NCI-H460 (cell line): ENCODE measurements at places on chromosomes 12 and 14.

- DNase-seq = peak; percentile 13
Observed at GRCh38 chr12:101924618-101925017, 47.2 kb downstream of the DRAM1 start.

DNA sequence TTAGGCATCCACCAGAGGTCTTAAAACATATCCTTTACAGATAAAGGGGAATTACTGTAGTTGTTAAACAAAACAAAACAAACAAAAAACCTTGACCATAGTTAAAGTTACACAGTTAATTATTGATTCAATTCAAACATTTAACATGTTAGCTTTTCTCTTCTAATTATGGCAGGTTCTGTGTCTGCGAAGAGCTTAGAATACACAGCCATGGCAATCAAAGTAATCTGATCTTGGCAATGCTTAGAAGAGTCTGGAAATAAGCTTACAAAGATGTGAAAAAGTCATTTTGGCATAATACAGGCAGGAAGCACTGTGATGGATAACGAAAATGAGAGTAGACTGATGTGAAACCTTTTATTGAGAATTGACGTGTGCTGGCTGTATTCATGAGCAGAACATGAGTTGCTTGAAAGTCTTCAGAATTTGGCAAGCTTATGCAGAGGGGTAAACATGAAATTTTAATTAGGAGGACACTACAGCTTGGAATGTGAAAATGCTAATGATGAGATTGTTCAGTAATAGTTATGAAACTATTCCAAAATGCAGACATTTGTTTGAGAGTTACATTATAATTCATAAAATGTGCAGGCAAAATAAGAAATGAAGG lies 629.6 kb downstream of the FSCB start:
- DNase-seq = no peak

DNA sequence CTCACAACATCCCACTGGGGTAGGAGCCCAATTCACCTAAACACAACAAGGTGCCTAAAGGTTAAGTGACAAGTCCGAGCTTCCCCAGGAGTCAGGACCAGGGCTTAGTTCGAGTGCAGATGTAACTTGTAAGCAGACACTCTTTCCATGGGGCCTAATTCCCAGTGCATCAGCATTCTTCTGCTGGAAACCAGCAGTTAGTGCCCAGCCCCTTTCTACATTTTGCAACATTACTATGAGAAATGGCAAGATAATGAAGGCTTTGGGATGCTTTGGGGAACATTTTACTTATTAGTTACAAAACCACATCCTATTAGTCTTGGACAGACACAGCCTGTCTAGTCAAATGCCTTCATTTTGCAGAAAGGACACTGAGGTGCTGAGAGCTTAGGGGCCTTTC lies 179.8 kb downstream of the CALM1 start:
- DNase-seq = no peak

DNA sequence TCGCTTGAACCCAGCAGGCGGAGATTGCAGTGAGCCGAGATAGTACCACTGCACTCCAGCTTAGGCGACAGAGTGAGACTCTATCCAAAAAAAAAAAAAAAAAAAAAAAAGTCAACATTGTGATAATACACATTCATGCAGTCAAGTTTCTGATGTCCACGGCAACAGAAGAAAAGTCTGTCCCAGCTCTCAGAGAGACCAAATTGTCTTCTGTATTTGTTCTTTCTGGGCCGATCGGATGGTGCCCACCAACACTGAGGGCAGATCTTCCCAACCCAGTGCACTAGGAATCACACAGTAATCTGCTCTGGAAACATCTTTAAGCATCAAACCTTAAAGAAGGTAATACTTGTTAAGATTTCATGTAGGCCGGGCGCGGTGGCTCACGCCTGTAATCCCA lies 31.6 kb downstream of the EAPP start:
- DNase-seq = no peak

GRCh38 chr14:50954811-50955372 lies 10.6 kb upstream of the PYGL start:
- DNase-seq = peak; percentile 64

DNA sequence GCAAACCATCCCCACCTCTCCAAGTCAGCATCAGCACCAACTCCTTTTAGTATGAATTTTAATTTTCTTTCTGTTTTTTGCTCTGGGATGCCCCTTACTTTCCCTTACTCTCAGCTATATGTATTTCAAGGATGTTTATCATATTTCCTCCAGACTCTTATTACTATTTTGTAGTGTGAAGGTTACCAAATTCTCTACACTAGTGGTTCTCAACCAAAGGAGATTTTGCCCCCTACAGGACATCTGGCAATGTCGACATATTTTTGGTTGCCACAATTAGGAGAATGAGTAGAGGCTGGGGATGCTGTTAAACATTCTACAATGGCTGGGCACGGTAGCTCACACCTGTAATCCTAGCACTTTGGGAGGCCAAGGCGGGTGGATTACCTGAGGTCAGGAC lies 29.1 kb upstream of the SOS2 start:
- DNase-seq = peak; percentile 26

GRCh38 chr12:92722897-92723296 lies 20.1 kb downstream of the PLEKHG7 start:
- DNase-seq = no peak

DNA sequence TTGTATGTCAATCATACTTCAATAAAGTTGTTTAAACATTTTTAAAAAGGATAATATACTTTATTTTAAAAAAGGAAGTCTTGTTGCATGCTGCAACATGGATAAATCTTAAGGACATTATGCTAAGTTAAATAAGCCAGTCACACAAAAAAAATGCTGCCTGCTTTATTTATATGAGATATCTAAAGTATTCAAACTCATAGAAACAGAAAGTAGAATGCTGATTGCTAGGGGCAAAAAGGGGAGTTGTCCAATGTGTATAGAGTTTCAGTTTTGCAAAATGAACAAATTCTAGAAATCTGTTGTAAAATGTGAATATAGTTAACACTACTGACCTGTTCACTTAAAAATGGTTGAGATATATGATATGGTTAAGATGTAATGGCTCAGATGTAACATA lies 8.7 kb downstream of the KLRC4 start:
- DNase-seq = no peak

DNA sequence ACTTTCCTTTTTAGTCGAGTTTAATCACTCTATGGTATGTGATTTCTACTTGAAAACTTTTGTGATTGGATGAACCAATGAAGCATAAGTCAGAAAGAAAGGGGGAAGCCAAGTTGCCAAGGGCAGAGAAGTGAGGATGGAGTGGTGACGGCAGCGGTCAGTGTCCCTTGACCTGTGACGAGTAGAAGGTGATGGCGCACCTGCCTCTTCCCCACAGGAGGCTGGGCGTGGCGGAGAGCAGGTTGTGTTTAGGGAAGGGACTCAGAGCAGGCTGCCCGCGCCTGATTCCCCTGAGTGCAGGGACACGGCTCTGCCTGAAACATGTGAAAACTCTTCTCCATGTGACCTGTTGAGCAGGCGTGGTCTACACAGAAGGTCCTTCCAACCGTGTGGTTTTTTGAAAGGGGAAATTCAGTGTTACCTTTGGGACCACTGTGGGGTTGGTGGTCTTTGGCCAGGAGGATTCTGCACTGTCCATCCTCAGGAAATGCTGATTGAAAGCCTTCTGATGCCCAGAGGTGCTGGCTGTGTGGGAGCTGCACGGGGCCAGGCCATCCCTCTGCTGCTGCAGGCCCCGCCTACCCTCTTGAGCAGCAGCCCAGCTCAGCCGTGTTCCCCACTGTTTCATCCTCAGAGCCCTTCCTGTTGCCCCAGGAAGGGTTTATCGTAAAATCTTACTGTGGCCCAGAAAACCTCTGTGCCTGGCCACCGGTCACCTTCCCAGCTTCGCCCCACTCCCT lies 23.5 kb upstream of the AMN start:
- no peak for DNase-seq

DNA sequence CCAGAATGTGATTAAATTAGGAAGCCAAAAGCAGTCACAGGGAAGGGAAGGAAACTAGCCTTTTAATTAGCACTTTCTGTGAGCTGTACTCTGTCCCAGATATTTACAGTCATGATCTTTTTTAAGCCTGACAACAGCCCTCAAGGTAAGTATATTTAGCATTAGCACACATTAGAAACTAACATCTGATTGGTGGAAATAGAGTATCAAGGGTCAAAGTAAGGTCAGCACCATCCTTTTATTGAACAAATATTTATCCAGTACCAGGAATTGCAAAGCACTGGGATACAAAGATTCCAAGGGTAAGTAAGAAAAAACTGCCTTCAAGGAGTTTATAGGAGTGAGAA lies 28.2 kb downstream of the RPGRIP1 start:
- no peak for DNase-seq

GRCh38 chr14:39568809-39569538 lies 136.7 kb upstream of the FBXO33 start:
- DNase-seq = no peak

DNA sequence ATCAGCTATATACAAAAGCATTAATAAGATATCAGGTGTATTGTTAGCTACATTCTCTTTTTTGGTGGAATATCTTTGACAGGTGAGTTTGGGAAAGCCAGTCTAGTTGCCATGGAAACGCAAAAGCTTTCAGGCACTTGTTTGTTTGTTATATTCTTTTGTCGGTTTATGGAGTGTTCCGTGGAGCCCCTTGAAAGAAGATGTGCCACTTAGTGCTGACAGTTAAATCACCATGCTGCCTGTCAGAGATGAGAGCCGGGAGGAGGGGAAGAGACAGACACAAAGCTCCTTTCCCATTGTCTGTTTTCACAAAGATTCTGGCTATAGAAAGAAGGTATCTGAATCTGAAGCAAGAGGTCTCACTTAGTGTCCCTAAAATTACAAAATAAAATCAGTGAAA lies 170.8 kb downstream of the SNAPC1 start:
- no peak for DNase-seq

GRCh38 chr14:76948976-76949375 lies 79.5 kb downstream of the IRF2BPL start:
- DNase-seq = no peak

GRCh38 chr12:132071830-132072384 lies 72.2 kb downstream of the DDX51 start:
- no peak for DNase-seq

- DNase-seq = no peak
Observed at GRCh38 chr12:125218952-125219351, 153.7 kb downstream of the AACS start.

DNA sequence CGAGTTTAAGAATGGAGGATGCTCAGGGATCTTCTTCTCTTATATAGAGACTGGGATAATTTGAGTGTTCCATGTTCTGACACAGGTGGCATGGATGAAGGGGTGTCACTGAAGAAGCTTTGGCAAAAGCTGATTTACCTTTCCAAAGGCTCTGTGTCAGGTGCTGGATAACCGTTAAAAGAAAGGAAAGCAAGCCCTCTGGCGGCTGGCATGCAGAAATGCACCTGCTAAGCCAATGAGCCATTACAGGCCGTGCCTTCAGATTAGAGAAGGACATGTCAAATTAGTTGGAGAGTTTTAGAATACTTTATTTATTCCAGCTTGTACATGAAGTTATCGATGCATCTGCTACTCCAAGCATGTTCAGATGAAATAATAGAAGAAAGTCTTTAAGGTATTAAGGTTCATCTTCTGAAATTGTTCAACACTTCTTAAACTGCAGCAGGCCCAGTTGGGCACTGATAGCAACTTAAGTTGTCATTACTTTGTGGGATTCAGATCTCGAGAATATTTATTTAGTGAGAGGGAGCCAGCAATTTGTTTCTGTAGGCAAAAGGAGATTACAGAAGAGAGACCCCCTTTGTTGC lies 678.2 kb downstream of the NRXN3 start:
- DNase-seq = peak; percentile 48

DNA sequence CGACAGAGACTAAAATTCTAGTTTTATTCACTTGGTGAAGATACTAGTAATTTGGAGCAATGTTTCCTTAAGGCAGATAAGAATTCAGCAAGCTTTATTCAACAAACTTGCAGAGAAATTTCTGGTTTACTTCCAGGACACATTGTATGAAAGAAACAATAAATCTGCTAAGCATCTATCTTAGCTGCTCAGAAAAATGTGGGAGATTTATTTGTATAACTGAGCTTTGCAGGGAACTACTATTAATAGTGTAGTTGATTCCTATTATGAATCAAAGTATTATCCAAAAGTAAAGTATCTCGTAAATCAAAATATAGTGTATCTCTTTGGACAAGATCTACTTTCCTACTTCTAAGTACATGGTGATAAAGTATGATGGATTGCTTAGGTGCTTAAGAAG lies 239.4 kb upstream of the TMTC1 start:
- no peak for DNase-seq

GRCh38 chr14:63745858-63746425 lies 18.1 kb upstream of the SGPP1 start:
- DNase-seq = no peak

DNA sequence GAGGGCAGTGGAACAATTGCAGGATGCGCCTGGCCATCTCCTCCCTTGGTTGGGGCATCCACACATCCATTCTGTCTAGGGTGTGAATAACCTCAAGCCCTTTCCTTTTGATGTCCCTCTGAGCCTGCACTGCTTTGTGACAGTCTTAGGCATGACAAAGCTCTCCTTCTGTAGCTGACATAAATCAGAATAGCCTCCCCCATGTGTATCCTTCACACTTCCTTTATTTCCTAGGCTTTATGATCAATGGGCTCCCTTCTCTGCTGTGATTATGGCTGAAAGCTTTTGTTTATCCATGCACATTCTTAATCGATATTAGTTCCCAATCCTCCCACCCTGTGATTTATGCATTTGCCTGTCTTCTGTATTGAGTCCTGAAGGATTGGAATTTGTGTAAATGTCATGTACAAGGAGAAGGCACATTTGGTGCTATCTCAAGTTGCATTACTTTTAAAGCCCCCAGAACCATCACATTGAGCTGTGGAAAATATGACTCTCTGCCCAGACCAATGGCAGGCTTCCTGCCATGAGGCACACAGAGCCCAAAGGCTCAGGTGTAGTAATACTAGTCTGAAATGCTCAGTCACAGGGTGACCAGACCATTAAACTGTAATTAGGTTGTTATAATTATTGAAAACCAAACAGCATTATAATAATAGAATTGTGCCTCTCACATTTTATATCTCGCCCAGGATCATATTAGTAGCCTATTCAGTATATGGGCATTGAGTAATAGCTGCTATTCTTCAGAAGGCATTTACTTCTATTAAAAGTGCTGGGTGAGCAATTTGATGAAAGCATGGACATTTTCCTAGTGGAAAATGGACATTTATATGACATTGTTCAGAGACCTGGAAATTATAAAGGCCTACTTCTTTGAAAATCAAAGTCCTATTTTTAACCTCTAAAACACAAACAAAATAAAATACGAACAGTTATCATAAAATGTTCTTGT lies 14.0 kb downstream of the EMP1 start:
- no peak for DNase-seq

GRCh38 chr14:106823552-106823951 lies 1297.2 kb downstream of the TMEM121 start:
- DNase-seq = no peak

- no peak for DNase-seq
Observed at GRCh38 chr12:90024262-90024661, 315.6 kb upstream of the ATP2B1 start.
